Bronchial epithelial cell (primary cell): ENCODE measurements at places on chromosomes 2 and 18.

DNA sequence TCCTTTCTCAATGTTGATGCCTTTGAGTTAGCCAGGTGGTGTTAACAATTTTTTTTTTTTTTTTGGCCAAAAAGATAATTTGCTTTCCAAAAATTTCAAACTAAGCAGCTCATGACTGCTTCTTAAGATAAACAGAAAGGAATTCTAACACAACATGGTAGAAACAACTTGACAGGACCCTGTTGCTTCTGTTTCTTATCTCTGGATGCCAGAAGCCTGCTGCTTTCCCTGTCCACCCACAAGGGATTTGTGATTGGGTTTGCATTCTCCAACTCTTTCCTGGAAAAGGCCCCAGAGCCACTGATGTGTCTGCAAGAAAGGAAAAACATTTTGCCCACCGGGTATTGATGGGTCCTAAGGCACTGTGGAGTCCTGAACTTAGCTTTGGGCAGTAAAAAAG lies 217.2 kb upstream of the PKDCC start:
- DNase-seq: no peak

DNA sequence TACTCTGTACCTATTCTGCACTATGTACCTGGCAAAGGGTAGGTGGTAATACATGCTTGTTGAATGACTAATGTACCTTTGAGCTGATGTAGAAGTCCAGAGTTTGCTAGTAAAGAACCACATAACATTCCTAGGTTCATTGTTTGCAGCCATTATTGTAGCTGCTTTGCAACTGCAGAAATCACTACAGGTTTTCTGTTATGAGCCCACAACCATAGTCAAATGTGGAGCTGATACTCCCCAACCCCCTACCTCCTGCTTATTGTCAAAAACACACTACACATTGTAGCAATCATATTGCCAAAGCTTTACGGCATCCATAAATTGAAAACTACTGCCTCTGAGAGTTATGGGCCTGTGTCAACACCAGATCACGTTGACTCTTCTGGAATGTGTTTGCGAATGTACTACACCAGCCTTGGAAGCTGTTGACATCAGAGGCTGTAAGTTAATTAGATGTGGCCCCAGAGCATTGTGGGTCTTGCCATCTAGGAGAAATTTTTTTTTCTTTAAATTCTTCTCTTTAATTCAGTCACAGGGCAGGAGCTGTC lies 187.0 kb downstream of the AGPS start:
- DNase-seq: peak; percentile 26

GRCh38 chr2:108407864-108408729 lies 30.3 kb downstream of the SULT1C4 start:
- no peak for DNase-seq

DNA sequence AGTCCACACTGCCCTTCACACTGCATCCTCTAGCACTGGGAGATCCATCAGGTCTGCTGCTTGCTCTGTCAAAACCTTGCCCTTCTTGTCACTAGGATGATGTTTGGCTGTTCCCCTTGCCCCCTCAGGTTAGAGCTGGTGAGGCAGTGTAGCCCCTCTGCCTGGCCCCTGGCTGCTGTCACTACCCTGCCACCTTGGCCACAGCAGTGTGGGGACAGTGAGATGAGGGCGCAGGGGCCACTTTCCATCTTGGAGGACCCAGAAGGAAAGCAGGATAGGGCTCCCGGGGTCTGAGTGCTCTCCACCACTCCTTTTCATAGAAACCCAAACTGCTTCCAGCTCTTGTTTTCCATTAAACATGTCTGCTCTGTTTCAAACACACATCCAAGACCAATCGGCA lies 19.9 kb downstream of the THSD7B start:
- no peak for DNase-seq

GRCh38 chr2:48316753-48317750 lies 212.9 kb upstream of the STON1 start:
- no peak for DNase-seq

DNA sequence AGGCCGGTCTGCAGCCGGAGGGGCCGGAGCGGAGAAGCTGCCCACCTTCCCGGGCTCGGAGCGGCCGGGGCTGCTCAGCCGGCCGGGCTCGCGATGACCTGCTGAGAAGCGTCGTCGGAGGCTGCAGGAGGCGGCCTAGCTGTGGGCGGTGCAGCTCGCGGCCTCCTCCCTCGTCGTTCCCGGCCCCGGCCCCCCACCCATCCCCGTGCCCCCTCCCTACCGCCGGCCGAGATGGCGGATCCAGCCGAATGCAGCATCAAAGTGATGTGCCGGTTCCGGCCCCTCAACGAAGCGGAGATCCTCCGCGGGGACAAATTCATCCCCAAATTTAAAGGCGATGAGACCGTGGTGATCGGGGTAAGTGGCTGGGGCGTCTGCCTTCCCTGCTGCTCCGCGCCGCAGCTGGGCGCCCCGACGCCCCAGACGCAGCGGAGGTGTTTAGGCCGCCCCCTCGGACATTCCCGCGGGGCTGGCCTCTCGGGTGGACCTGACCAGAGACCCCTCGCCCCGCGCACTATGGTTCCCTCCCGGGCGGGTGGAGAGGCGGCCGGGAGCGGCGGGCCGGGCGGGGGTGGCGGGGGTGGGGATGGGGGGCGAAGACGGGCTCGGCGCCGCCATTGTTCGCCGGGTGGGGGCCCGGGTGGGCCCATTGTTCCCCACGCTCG lies 492 bp downstream of the KIF5C start:
- no peak for DNase-seq

DNA sequence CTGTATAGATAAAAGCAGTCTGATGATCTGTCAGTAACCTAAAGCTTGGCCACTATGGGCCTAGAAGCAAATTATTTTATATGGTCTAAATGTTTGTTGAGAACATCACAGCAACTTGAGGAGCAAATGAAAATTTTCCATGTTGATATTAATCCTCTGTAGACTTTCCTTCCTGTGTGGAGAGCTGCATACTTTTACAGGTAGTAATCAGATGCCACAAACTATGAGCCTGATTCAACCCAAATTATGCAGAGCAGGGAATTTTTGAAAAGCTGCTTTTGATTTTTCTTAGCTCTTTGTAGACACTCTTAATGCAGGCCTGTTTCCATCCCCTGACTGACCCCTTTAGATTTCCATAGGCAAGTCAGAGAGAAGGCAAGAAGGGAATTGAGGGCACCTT lies 17.3 kb downstream of the PAX3 start:
- DNase-seq: no peak

- no peak for DNase-seq
These were observed 89.0 kb downstream of the FAM117B start for GRCh38 chr2:202723746-202724145.

GRCh38 chr2:3142210-3142609 lies 235.4 kb downstream of the EIPR1 start:
- DNase-seq: no peak

DNA sequence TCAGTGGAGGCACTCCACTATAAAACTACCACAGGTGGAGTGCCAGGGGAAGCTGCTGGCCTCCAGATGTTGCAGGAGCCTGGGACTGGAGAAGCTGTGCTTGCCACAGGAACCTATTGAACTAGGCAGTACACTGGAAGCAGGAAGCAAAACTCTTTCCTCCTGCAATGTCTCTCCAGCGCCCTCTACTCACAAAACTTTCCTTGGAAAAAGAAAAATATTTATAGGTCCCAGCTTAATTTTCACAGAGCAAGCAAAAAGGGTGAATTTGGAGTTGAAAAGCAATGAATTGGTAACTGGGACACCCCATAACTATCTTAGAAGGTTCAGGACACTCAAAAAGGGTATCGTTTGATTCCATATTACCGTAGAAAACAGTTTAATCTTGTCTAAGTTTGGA lies 33.2 kb upstream of the REEP1 start:
- DNase-seq: no peak

- no peak for DNase-seq
These were observed 12.7 kb upstream of the KCNK3 start for GRCh38 chr2:26679867-26680266.

- peak; percentile 14 for DNase-seq
These were observed 61.7 kb upstream of the LCLAT1 start for GRCh38 chr2:30385327-30385726.

- no peak for DNase-seq
These were observed 298.4 kb upstream of the HS6ST1 start for GRCh38 chr2:128617029-128617590.

DNA sequence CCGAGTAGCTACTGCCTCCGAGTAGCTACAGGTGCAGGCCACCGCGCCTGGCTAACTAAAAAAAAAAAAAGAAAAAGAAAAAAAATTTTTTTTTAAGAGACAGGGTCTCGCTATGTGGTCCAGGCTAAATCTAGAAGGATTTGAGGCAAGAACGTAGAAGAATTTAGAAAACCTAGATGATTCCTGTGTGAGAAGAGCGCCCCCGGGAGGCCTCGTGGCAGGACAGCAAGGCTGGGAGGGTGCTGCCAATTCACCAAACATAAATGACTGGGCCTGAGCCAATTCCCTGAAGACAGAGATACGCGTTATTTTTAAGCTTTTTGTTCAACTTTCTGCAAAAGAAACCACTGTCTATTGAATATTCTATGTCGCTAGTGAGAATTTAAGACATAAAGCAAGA lies 90.1 kb upstream of the TGFA start:
- peak; percentile 43 for DNase-seq

- no peak for DNase-seq
These were observed 47.0 kb upstream of the MAP3K20 start for GRCh38 chr2:173028671-173029070.

DNA sequence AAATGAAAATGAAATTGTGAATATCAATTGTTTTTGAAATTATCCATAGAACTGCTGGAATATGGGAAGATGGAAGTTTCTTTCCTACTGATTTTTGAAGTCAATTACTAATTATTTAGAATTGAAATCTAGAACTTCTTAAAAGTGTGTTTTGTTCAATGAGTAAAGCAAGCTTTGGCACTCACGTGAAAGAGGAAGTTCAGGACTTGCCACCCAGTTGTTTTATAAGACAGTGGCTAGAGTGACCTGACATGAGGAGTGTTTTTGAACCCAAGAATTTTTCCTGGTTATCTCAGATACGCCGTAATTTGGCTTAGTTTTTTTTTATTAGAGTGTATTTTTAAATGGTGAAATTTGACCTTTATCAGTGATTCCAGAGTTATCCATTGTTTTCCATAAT lies 3.5 kb downstream of the MXD1 start:
- no peak for DNase-seq

- no peak for DNase-seq
These were observed 13.5 kb downstream of the AAK1 start for GRCh38 chr2:69629921-69630608.

DNA sequence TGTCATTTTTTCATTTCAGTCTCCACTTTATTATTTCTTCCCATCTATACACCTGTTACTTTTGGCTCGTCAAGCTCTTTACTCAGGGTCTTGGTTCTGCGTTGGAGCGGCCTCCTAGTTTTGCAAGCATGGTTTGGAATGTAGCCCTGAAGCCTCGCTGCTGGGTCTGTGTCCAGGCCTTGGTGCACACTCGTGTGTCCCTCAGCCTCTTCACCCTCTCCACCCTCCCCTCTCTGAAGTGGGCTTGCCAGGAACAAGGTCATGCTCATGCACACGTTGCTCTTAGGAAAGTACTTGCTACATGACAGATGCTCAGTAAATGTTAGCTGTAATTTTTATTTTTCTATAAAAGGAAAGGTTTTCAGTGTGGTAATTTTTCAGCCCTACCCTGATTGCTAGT lies 147.0 kb downstream of the ATP9B start:
- DNase-seq: no peak

DNA sequence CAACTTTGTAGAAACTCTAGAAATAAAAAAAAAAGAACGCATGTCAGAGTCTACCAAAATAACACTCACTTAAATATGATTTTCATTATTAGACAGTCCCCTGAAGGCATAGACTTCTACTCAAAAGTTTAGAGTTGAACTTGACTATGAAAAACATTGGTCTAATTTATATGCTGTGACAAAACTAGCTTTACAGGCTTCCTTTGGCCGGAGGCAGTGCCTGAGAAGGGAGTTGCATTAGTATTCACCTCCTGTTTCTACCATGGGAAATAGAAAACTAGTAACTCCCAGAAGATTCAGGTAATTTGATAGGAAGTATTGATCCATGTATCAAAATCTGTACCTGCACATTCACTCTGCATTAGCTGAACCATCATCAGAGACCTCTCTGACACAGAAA lies 163.4 kb upstream of the NOSTRIN start:
- DNase-seq: no peak

GRCh38 chr2:1690056-1690775 lies 54.1 kb downstream of the PXDN start:
- DNase-seq: no peak

DNA sequence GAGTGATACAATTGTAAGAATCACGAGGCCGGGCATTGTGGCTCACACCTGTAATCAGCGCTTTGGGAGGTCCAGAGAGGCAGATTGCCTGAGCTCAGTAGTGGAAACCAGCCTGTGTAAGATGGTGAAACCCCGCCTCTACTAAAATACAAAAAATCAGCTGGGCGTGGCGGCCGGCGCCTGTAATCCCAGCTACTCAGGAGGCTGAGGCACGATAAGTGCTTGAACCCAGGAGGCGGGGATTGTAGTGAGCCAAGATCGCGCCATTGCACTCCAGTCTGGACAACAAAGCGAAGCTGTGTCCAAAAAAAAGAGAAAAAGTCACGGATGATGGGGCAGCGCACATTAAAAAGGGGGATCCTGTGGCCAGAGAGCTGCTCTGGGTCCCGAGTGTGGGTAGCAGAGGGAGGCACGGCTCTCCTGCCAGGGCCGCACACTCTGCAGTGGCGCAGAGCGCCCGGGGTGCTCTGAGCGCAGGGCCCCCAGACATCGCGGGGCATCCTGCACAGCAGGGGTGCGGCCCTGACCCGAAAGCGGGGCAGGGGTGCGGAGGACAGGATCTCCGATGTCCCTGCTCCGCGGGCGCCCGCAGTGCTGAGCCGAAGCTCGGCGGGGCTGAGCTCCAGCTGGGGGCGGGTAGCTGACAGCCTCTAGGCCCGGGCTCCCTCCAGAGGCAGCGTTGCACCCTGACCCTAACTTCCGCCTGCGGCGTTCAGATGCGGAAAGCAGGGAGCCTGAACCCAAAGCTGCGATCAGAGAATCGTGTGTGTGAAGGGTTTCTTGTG lies 30.4 kb upstream of the RAB6D start:
- DNase-seq: no peak

DNA sequence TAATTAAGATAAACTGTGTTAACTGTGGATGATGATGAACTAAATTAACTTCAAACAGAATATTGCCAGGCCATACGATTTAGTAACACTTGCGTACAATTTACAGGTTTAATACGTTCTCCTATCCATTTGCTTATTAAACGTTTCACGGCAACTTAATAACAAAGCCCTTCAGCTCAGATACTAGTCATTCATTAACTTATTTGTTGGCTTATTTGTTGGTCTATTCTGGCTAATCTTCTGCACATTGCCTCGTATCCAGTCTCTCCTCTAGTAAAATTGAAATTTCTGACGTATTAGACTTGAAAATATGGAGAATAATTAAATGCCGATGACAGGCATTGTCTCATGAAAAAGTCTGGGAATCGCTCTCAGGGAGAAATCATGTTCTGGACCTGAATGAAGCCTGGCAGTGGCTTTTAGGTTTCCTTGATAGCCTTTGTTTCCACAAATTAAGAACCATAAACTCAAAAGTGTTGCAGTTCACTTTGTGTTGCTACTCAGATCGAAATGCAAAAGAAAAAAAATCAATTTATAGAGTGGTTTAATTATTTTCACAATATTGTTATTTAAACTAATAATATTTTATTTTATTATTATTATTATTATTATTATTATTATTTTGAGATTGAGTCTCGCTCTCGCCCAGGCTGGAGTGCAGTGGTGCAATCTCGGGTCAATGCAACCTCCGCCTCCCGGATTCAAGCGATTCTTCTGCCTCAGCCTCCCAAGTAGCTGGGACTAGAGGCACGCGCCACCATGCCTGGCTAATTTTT lies 4.5 kb downstream of the SCLY start:
- no peak for DNase-seq
